ENCODE measurements at places on chromosomes 12 and 14.
A peak's percentile ranks its signal among the peaks of the same experiment; 100 is the strongest.

- DNase-seq: no peak
- H3K27me3 ChIP-seq: no peaks in the 10 kb centered on the region
- H3K4me3 ChIP-seq: no peak overlapping the region
- no peaks in the 10 kb centered on the region for H3K36me3 ChIP-seq
These were observed 28.1 kb downstream of the BTBD7 start for GRCh38 chr14:93304771-93305170.

DNA sequence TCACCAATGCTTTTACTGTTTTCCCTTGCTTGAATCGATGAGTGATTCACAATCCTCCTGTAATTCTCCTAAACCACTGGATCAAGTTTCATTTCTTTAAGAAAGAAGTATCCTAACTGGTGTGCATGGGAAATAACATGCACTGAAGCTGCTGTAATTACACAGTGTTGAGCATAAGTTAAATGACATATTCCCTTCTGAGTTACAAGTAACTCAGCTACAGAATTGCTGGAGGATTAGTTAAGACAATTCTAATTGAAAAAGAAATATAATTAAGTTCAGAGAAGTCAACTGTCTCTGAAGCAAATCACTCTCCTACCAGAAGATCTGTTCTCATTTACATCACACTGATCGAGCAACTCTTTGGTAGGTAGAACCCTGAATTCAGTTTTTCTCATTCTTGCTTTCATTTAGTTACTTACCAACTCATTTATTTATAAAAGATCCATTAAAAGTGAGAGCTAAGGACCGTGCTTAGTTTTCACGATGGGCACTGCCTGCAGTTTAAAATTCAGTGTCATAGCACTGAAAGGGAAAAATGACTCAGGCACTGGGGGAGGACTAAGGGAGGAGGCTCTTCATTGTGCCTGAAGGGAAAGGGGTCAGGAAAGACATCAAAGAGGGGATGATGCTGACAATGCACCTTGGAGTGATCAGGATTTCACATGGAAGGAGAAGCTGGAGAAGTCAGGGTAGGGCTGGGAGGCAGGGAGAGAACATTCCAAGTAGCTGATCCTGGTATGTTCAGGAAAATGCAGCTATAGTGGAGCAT is 327.2 kb downstream of the EMP1 start:
- no peaks in the 10 kb centered on the region for H3K36me3 ChIP-seq
- H3K4me3 ChIP-seq: no peak overlapping the region
- no peak overlapping the region for H3K27ac ChIP-seq
- DNase-seq: no peak

GRCh38 chr14:89221109-89221810 is 195.8 kb downstream of the FOXN3 start:
- H3K27ac ChIP-seq: peak overlapping the region; percentile 25
- DNase-seq: no peak
- peaks cover 4% of the 10 kb centered on the region for H3K4me1 ChIP-seq
- no peaks in the 10 kb centered on the region for H3K36me3 ChIP-seq

DNA sequence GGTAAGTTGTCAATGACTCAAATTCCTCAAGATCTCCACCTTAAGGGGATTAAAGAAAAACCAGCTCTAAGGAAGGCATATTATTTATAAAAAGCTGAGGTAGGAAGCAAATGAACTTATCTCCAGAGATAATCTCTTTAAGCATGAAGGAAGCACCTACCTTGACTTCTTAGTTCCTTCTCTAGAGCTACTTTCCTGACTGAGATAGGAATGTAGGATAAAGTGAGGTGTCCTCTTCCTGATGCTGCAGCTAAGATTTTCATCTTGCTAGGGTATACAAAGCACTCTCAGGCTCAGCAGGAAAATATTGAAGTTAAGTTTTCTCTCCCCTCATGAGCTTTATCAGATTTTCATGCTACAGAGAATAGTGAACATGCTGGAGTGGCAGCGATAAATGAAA is 163.0 kb upstream of the E2F7 start:
- no peaks in the 10 kb centered on the region for H3K27me3 ChIP-seq
- no peak for DNase-seq
- peaks cover 10% of the 10 kb centered on the region for H3K4me1 ChIP-seq
- H3K4me3 ChIP-seq: no peak overlapping the region

DNA sequence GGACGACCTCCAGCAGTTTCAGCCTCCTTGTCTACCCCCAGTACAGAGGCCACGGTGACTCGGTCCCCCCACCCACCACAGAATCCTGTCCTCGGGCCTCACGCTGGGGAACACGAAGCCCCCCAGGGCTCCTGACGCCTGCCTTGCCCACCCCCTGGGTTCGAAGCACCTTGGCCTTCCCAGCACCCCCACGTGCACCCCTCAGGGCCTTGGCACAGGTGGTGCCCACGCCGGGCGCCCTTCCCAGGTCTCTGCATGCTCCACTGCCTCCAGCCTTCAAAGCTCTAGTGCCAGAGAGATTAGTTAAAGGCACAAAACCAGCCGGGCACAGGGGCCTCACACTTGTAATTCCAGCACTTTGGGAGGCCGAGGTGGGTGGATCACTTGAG is 61.8 kb downstream of the NOC4L start:
- H3K27ac ChIP-seq: no peak overlapping the region
- DNase-seq: no peak
- H3K4me3 ChIP-seq: no peak overlapping the region
- H3K27me3 ChIP-seq: peaks cover 48% of the 10 kb centered on the region
- H3K36me3 ChIP-seq: no peaks in the 10 kb centered on the region

GRCh38 chr12:3752741-3753486 is at the start of gene CRACR2A:
CRACR2A (minus strand) TSS chr12:3753109; CDS start chr12:3696999, 56,110 bp downstream.
- peak within 1 kb of the TSS; percentile 21 for H3K4me3 ChIP-seq
- peak within 1 kb of the TSS; percentile 91 for H3K27ac ChIP-seq
- peaks cover 26% of the 10 kb centered on the region for H3K4me1 ChIP-seq
- no peaks in the 10 kb centered on the region for H3K36me3 ChIP-seq
- peak; percentile 84 for DNase-seq
- no peaks in the 10 kb centered on the region for H3K27me3 ChIP-seq

DNA sequence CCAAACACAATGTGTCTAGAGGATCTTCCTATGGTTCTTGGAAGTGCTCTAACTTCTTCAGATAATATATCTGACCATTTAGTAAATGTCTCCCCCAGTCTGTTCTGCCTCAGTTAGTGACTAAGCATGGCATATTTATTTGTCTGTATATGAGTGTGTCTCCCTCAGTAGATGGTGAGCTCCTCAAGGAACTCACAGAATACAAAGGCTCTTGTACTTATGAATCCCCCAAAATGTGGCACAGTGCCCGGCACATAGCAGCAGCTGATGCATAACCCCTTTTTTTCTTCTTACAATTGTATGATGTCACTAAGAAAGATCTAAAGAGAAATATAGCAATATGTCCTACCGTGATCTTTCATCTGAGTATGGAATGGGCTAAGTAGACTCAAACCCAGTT is 264.7 kb upstream of the PRICKLE1 start:
- H3K4me1 ChIP-seq: no peaks in the 10 kb centered on the region
- H3K36me3 ChIP-seq: no peaks in the 10 kb centered on the region
- H3K4me3 ChIP-seq: no peak overlapping the region
- no peak for DNase-seq
- no peaks in the 10 kb centered on the region for H3K27me3 ChIP-seq
- H3K27ac ChIP-seq: no peak overlapping the region

GRCh38 chr12:19891936-19892591 is 452.8 kb downstream of the AEBP2 start:
- no peak overlapping the region for H3K27ac ChIP-seq
- peaks cover 2% of the 10 kb centered on the region for H3K4me1 ChIP-seq
- H3K4me3 ChIP-seq: no peak overlapping the region
- no peaks in the 10 kb centered on the region for H3K36me3 ChIP-seq
- no peak for DNase-seq

- no peaks in the 10 kb centered on the region for H3K36me3 ChIP-seq
- no peak for DNase-seq
- no peak overlapping the region for H3K27ac ChIP-seq
- no peak overlapping the region for H3K4me3 ChIP-seq
- no peaks in the 10 kb centered on the region for H3K4me1 ChIP-seq
These were observed 7.5 kb upstream of the TSPAN9 start for GRCh38 chr12:3069714-3070113.

DNA sequence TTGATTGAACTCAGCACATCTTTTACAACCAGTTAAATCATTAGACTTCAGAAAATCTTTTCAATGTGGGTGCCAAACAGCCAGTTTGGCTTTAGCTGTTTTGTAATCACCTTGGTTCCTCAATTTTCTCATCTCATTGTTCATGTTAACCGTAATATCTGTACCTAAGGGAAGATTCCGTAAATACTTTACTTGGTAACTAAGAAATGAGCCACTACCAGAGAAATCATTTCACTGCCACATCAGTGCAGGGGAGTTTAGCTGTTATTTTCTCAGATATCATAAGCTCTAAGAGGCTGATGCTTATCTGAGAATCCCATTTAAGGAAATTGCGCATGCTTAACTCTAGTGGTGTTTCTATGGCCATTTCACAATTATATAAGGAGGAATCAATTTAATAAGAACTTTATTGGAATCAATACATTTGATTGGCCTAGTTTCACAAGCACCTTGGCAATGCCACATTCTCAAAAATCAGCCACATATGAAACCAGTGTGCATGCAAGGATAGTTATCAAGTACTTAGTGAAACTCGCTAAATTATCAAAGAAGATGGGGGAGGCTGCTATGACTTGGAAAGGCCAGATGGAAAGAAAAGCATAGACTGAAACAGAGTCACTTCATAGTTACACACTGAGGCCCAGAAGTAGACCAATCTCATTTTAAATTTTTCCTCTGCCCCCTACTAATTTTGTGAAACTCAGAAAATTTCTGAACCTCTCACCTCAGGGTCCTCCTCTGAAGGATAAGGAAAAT is 28.1 kb upstream of the IL22 start:
- no peak for DNase-seq
- H3K4me3 ChIP-seq: no peak overlapping the region
- no peaks in the 10 kb centered on the region for H3K4me1 ChIP-seq
- no peak overlapping the region for H3K27ac ChIP-seq
- no peaks in the 10 kb centered on the region for H3K36me3 ChIP-seq
- H3K27me3 ChIP-seq: no peaks in the 10 kb centered on the region

GRCh38 chr12:42021469-42021868 is 123.2 kb downstream of the GXYLT1 start:
- H3K27me3 ChIP-seq: peaks cover 7% of the 10 kb centered on the region
- H3K4me3 ChIP-seq: no peak overlapping the region
- no peak for DNase-seq
- H3K36me3 ChIP-seq: no peaks in the 10 kb centered on the region

GRCh38 chr12:119409043-119409442 is 74.5 kb downstream of the CCDC60 start:
- no peak overlapping the region for H3K4me3 ChIP-seq
- H3K4me1 ChIP-seq: peaks cover 4% of the 10 kb centered on the region
- H3K36me3 ChIP-seq: no peaks in the 10 kb centered on the region
- H3K27me3 ChIP-seq: no peaks in the 10 kb centered on the region

DNA sequence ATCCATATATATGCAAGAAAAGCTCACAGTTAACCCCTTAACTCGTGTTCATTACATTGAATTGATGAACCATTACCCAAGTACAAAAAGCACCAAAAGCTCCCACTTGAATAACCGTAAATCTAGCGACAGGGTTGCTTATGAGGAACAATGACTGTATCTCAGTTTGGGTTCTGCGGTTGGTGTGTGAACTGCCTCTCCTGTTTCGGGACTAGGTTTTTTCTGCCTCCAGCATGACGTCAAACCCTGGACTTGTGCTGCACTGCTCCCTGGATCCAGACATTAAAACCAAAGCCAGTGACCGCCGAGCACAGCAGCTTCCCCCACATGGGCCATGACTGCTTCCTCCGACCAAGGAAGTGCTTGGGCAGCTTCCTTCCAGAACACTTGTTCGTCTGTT is 77.7 kb downstream of the SETD3 start:
- no peak for DNase-seq
- H3K36me3 ChIP-seq: peaks cover 46% of the 10 kb centered on the region
- no peaks in the 10 kb centered on the region for H3K27me3 ChIP-seq
- H3K27ac ChIP-seq: no peak overlapping the region

DNA sequence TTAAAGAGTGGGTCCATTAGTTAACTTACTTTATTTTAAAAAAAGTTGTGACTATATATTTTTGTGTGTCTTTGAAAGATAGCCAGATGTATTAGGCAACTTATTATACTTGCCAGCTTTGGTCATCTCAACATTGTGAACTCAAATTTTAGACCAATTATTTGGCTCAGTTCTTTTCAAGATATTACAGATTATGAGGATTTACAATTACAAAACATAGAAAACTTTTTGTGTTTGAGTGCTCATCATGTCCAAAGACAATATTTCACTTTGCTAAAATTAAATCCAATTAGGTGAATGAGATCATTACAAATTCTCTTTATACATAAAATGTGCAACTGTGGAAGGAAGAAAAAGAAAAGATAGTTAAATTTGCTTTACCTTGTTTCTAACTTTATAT is 18.3 kb upstream of the PDE3A start:
- H3K27me3 ChIP-seq: no peaks in the 10 kb centered on the region
- H3K27ac ChIP-seq: no peak overlapping the region
- H3K4me3 ChIP-seq: no peak overlapping the region
- H3K36me3 ChIP-seq: no peaks in the 10 kb centered on the region
- no peaks in the 10 kb centered on the region for H3K4me1 ChIP-seq
- DNase-seq: no peak

DNA sequence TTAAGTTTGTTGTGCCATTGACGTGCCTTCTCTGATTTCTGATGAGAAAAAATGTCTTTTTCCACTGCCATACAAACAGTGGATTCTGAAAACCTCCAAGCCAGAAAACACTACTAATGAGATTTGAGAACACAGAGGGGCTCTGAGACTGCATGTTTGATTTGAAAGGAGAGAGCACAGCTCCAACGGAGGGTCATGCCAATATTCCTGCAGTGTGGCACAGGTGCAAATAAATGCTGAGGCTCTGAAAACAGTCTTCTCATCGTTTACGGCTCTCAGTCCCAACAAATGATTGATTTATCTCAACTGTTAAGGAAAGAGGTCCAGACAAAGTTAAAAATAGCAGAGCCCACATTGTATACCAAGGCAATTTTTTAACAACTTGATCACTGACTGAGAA is 128.7 kb downstream of the KCNH5 start:
- H3K36me3 ChIP-seq: no peaks in the 10 kb centered on the region
- H3K27me3 ChIP-seq: no peaks in the 10 kb centered on the region
- no peak overlapping the region for H3K4me3 ChIP-seq
- no peak for DNase-seq
- H3K4me1 ChIP-seq: no peaks in the 10 kb centered on the region

GRCh38 chr12:46390881-46391280 is 18.3 kb upstream of the SLC38A2 start:
- peak overlapping the region; percentile 99 for H3K27ac ChIP-seq
- H3K27me3 ChIP-seq: no peaks in the 10 kb centered on the region
- DNase-seq: no peak
- H3K4me3 ChIP-seq: no peak overlapping the region

GRCh38 chr14:95330591-95331370 is 11.1 kb upstream of the CLMN start:
- no peaks in the 10 kb centered on the region for H3K27me3 ChIP-seq
- no peaks in the 10 kb centered on the region for H3K36me3 ChIP-seq
- no peak for DNase-seq

DNA sequence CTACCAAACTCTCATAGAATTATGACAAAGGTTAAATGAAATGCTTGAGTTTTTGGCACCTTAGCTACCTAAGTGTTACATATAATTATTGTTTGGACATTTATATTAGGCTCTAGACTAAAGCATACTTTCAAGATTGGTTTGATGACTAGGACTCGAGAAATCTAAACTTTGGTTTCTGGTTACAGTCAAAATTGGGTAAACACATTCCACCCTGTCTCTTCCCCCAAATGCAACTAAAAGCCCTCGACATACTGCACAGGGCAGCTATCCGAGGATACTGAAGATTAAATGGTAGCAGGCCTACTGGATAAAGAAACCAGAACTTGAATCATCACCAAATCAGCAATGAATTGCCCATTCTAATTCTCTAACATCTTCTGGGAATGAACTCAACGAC is 369.1 kb downstream of the PRKD1 start:
- H3K4me1 ChIP-seq: no peaks in the 10 kb centered on the region
- no peak for DNase-seq
- no peak overlapping the region for H3K27ac ChIP-seq
- no peaks in the 10 kb centered on the region for H3K27me3 ChIP-seq
- no peak overlapping the region for H3K4me3 ChIP-seq
